D721Med (cell line): ENCODE measurements at places on chromosomes 2 and 18.

GRCh38 chr2:128384446-128384845 is 65.8 kb upstream of the HS6ST1 start:
- no peak for DNase-seq

DNA sequence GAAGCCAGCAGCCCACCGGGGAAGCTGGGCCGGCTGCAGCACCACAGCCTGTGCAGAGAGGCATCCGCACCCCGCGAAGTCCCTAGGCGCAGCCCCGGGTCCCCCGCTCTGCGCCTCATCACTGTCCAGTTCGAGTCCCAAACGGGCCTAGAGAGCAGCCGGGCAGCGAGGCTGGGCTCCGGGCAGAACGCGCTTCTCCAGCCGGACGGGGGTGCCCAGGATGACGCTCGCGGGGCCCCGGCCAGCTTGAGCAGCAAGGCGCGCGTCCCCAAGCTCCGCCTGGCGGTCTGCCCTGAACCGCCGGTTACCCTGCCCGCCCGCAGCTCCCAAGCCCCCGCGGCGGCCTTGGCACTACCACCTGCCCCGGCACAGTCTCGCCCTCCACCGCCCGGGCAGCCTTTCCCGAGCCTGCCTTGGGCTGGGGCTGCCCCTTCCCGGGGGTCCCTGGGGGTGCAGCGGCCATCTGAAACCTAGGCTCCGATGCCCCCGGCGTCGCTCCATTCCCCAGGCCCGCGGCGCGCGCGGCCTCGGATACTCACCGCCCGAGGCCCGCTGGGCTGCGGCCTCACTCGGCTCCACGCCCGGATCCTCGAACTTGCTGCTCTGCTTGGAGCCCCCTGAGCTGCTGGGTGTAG is 591 bp downstream of the SLC16A14 start:
- no peak for DNase-seq

- no peak for DNase-seq
Measured at GRCh38 chr2:218223046-218223445, 6.1 kb downstream of the ARPC2 start.

- DNase-seq = peak; percentile 53
Measured at GRCh38 chr2:235605312-235606003, 111.6 kb downstream of the AGAP1 start.

DNA sequence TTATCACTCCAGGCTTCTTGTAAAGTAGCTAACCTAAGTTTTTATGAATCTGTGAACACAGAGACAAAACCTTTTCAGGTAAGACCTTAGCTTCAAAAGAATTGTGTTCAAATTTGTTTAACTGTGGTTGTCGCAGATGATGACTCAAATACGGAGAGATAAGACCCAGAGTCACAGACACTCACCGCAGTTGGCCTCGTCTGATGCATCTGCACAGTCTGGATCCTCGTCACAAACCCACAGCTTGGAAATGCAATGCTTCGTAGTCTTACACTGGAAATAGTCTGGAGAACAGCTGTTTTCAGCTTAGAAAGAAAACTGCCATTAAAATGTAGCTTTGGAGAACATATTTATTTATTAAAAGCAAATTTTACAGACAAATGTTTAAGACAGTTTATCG is 1662.1 kb upstream of the NXPH2 start:
- no peak for DNase-seq

- DNase-seq = no peak
Measured at GRCh38 chr2:129605646-129606045, 373.8 kb upstream of the RAB6C start.

- no peak for DNase-seq
Measured at GRCh38 chr2:71008342-71008741, 13.7 kb upstream of the TEX261 start.

- DNase-seq = no peak
Measured at GRCh38 chr2:172667581-172668325, 67.9 kb upstream of the RAPGEF4 start.

DNA sequence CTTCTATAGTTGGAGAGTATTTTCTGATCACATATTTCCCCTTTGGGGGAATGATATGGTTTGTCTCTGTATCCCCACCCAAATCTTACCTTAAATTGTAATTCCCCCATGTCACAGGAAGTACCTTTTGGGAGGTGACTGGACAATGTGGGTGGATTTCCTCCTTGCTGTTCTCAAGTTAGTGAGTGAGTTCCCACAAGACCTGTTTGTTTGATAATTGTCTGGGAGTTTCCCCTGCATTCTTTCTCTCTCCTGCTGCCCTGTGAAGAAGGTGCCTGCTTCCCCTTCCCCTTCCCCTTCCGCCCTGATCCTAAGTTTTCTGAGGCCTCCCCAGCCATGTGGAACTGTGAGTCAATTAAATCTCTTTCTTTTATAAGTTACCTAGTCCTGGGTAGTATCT is 222.7 kb upstream of the SLC39A10 start:
- DNase-seq = no peak

DNA sequence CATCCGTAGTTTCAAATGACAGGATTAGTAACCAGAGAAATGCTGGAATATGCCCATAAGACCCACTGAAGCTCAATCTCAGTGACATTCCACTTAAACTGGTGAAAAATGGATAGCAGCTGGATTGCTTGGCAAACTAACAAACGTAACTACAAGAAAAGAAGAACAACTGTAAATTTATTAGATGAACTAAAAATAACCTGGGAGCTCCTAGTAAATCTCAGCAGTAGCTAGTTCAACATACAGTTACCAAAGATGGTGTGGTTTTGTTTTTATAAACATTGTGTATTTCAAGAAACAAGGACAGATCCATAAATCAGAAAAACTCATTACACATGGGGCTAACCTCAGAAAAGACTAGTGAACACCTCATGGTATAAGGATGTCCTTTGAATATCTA is 531.9 kb downstream of the XIRP2 start:
- no peak for DNase-seq

DNA sequence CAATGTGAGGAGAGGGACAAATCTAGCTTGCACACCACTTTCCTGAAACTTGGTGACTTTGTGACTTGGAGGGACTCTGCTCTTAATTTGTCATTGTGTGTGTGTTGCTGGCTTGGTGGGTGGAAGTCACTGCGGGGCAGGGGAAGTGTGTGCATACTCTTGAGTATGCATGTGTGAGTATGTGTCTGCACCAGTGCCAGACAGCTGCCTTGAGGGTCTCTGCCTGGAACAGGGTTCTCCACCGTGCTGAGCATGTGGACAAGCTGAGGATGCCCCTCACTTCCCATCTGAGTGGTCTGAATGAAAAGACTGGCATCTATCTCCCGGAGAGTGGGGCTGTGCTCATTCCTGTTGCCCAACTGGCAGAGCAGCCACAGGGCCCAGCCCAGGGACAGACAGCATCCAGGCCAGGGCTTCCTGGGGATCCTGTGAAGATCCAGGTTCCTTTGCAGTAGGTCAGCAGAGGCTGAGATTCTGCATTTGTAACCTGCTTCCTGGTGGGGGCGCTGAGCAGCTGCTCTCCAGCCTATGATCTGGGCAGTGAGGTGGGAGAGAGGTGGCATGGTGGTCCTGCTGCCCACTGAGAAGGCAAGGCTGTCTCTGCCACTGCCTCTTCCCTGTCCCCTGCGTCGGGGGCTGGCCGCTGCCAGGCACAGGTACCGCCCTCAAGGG is 138.9 kb upstream of the HAAO start:
- no peak for DNase-seq

- no peak for DNase-seq
Measured at GRCh38 chr2:100246163-100247145, 75.8 kb downstream of the LONRF2 start.

GRCh38 chr18:63079114-63079513 is 240.5 kb downstream of the BCL2 start:
- DNase-seq = no peak

DNA sequence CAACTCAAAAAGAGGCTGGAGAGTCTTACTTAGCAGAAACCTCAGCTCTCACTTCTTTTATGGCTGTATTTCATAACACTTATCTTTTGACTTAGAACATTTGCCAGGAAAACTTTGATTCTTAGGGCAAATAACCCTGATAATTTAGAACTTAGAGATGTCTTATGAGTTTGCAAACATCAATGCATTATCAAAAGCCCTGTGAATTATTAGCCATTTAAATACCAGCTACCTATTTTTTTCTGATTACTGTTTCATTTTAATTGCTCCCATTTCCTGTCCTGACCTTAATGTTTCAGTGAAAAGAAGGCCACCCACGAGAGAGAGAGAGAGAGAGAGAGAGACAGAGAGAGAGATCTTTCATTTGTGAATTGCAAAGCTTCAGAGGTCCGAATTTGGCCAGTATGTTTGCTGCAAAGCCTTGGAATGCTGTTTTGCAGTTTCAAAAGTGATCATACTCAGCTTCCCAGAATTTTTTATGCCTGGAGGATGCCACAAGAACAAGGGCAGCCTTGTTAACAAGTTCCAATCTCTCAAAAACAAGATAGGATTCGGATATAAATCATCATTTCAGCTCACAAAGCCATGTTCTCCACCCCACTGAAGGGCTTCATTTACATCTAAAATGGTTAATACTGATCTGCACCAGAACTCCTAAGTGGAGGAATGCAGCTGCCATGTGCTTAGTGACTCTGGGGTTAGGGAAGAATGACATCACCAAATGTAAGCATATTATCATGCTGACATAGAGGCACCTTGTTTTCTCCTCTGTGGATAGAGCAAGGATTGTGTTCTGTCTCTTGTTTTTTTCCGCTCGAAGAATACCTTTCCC is 478.2 kb downstream of the ARHGAP15 start:
- DNase-seq = no peak

DNA sequence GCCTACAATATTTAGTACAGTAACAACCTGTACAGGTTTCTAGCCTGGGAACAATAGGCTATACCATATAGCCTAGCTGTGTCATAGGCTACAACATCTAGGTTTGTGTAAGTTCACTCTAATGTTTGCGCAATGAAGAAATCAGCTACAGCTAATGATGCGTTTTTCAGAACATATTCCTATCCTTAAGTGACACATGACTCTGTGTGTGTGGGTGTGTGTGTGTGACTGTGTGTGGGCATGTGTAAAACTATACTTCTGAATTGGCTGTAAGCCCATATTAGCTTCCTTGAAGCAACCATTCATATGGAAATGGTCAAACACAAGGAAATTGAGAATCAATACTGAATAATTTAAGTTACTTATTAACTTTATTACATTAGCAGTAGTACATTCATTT is 120.8 kb upstream of the SULT1C3 start:
- no peak for DNase-seq

- no peak for DNase-seq
Measured at GRCh38 chr2:36659872-36660312, 36.6 kb upstream of the VIT start.

DNA sequence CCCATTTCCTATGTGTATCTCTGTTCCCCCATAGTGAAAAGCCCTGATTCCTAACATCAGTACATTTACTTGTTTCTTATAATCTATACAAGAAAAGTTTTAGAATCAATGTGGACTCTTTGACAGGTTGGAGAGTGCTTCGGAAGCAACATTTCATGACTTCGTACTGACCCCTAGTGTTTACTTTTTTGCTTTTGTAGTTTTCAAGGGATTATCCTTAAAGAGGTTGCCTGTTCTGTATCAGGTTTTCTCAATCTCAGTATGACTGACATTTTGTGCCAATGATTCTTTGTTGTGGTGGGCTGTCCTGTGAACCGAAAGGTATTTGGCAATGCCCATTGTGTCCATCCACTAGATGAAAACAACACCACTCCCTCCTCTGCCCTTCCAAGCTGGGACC is 43.3 kb upstream of the SERPINB2 start:
- no peak for DNase-seq

DNA sequence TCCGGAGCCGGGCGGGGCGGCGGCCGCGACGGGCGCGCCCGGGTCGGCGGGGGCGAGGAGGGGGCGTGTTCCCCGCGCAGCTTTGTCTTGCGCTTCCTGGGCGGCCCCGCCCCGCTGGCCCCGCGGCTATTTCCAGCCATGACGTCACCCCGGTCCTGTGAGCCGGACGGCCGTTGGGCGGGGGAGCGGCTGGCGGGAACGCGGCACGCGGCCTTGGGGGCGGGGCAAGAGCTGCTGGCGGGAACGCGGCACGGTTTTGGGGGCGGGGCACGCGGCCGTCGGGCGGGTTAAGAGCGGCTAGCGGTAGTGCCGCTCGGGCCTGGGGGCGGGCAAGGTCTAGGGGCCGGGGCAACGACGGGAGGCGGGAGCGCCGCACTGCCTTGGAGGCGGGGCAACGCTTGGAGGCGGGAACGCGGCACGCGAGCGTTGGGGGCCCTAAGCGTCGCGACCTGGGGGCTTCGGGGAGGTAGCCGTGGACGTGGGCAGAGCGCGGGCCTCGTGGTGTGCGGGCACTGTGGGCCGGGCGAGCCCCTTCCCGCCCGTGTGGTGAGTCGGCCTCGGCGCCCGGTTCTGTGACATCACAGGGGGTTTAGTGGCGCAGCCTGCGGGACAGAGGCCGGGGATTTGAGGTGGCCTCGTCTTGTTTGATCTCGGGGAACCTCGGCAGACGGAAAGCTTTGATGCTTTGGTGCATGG is 704 bp downstream of the KLF11 start:
- DNase-seq = peak; percentile 71

GRCh38 chr2:154263206-154263605 is 391.5 kb downstream of the GALNT13 start:
- no peak for DNase-seq

DNA sequence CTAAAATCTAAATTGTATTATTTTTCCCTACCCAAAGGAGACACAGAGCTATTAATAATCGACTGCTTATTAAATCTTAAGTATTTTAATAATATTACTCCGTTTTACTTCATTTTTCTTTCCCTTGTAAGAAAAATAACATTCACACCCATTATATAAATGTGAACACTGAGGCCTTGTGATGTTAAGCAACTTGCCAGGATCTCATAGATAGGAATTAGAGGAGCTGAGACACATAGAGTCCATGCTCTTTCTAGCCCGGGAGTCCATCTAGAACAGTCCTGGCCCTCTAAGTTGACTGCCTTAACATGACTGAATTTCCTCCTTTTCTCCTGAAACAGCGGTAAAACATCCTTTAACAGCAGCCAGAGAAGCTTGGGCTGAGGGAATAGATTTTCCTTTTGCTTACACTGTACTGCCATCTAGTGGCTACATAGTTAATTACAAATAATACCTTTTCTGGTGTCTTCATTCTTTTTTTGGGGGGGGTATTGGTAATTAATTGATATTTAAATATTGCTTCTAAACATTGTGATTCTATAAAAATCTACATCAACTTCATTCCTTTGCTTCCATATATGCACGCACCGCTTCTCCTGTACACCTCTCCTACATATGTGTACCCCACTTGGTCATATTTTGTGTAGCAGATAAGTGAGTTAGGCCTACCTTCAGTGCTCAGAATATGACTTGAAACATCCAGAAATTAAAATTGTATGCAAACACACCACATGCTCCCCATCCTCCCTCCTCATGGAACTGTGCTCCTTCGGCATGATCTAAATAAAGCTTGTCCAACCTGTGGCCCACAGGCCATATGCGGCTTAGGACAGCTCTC is 125.8 kb upstream of the HNMT start:
- peak; percentile 22 for DNase-seq

DNA sequence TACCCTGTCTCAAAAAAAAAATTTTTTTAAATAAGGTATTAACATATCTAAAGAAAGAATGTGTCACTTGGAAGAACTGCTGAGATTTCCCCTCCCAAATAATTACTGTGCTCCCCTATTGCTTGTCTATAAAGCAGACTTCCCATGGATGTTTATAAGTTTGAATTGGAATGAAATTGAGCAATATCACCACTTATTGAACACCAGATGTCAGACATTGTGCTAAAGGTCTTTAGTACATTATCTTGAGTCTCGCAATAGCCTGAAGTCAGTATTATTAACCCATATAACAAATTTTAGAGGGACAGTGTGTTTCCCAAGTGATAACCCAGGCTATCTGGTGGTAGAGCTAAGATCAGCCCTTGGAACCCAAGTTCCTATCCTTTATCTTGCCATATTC is 102.9 kb upstream of the MSH2 start:
- DNase-seq = no peak
